Left cardiac atrium (tissue), 4 donors: ENCODE measurements at places on chromosomes 7 and 10.

DNA sequence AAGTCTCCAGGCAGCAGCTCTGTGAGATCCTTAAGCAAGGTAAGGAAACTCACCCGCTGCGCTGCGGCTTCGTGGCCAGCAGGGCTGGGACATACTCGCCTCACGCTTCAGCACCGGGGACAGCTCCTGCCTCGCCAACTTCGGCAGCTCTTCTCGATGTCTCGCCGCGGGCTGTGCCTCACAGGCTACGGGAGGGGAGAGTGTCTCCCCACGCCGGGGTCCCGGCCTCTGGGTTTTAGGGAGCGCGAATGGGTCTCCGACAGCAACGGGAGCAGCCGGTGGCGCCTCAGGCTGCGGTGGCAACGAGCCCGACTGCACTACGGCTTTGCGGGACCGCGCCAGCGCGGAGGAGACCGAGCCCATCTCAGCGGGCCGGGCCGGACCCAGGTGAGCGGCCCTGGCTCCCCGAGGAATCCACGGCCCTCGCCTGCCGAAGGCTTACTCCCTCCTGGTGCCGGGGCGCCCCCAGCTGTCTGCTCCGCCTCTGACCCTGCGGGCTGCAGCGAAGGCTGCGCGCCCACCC is 62.4 kb downstream of the LSM5 start:
- DNase-seq, result peak; percentile 83

GRCh38 chr7:50661345-50662040 is 96.3 kb upstream of the DDC start:
- DNase-seq, result no peak

DNA sequence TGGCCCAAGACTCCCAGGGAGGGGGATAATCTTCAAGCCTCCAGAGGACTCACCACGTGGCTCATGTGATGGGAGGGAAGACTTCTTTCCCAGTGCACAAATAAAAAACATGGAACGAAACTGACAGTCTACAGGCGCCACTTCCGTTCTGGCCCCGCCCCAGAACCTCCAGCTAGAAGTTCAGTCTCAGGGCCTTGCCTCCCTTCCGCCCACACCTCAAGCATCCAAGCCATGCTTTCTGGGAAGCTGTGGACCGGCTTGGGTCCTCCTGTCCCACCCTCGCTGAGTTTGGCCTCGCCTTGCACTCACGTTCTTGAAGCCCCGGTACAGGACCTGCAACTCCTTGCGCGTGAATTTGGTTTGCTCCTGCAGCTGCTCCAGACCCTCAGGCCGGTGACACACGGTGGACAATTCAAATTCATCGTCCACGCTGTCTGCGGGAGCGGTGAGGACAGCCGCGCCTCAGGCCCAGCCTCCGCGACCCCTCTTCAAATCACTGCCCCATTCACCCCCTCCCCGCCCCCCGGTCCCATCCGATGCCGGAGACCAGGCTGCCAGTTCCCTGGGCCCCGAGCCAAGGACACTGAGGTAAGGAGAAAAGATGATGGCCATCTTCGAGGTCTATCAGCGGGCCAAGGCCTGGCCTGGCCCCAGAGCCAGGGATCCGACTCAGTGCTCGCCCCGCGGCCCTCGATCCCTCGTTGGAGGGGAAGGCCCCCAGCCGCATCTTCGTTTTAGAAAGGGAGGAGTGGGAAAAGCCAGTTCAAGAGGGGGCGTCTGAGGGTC is 10.7 kb upstream of the OGA start:
- DNase-seq, result peak; percentile 52

DNA sequence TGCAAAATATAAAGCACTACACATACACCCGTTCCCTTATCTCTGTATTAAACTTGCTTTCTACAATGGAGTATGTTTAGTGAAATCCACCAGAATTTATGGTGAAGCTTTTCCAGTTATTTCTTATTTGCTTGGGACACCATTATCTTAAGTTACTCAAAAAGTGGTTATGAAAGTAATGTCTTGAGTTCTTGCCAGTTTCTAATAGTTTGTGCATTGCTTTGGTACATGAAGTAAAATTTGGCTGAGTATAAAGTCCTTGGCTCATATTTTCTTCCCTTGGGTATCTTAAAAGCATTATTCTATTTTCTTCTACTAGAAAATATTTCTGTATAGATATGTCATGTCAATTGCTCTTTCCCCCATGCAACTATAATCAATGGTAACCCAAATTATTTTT is 85.2 kb downstream of the POLR1F start:
- DNase-seq, result no peak

DNA sequence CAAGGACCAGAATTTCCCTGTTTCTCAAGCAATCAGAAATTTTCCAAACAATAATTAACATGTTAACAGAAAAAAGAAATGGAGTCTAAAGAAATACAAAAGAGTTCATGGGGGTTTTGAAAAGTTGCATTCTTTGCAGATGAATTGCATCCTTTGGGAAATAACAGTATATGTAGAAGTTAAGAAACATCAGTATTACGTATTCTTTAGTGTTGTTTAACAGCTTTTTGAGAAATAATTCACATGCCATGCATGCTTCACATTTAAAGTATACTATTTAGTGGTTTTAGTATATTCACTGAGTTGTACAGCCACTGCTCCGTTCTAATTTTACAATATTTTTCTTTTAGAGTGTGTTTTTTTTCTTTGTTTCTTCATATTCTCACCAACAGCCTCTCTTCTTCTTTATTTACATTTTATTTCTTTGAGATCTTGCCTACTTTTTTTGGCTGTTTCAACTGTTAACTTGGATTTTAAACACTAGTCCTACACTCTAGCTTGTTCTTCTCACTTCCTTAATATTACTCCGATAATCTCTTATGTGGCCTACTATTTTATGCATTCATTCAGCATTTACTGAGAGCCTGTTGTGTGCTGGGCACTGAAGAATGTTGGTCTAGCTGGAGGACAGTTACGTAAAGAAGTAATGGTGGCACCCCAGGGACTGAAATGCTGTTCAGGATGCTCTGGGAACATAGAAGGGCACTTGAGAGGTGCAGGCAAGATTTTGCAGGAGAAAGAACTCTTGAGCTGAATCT is 330.1 kb downstream of the EXOC4 start:
- DNase-seq, result no peak

DNA sequence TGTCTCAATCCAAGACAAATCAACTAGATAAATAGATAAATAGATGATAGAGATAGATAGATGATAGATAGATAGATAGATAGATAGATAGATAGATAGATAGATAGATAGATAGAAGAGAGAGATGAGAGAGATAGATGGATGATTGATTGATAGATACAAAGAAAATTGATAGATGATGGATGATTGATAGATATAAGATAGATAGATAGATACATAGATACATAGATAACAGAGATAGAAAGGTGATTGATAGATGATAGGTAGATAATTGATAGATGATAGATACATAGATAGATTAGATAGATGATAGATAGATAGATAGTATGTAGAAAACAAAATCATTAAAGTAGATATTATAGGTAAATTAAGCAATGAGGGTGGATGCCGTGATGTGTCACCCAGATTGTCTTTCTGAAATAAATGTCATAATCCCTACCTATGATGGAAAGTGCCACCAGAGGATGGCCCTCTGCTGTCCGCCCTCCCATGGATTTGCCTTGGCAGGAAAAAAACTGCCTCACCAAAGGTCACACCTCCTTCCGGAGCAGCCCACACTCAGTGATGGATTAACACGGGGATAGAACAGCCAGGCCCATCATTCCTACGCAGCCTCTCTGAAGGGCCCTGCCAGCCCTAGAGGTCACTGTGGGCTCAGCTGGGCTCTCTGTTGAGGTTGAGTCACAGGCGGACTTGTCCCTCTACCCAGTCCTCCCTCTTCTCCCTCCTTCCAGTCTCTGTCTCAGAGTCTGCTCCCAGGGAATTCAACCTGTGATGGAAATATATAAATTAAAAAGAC is 50.8 kb downstream of the KCNH2 start:
- DNase-seq, result no peak

DNA sequence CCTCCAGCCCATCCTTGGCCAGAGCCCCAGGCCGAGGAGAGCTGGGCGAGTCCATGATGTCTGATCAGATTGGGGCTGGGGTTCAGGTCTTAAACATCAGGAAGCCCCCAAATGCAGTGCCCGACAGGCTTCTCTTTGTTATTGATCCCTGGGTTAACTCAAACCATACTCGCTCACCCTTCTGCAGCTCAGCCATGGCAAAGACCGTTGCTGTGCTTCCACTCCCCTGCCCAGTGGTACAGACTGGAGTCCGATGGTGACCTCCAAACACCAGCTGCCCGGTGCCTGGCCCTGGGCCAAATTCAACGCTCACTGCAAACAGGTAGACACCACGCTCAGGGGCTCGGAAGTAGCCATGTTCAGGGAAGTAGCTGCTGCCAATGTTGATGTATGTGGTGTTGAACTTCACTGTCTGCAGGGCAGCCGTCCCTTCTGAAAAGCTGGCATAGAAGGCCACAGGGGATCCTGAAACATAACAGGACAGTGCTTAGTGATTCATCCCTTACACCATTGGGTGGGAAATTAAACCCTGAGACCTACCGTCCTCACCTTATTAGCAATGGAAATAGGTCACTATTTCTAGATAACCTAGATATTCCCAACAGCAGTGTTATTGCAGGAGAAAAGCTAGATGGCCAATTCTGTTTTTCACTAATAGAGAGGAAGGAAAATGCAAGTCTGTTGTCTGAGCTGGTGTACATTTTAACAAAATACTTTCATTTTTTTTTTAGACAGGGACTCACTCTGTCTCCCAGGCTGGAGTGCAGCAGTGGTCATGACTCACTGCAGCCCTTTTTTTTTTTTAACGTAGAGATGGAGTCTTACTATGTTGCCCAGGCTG is 20.5 kb downstream of the MMRN2 start:
- DNase-seq, result no peak

GRCh38 chr7:18140943-18141342 is 113.3 kb upstream of the PRPS1L1 start:
- DNase-seq, result no peak

- no peak for DNase-seq
Observed at GRCh38 chr7:155262031-155262430, 35.6 kb upstream of the INSIG1 start.

DNA sequence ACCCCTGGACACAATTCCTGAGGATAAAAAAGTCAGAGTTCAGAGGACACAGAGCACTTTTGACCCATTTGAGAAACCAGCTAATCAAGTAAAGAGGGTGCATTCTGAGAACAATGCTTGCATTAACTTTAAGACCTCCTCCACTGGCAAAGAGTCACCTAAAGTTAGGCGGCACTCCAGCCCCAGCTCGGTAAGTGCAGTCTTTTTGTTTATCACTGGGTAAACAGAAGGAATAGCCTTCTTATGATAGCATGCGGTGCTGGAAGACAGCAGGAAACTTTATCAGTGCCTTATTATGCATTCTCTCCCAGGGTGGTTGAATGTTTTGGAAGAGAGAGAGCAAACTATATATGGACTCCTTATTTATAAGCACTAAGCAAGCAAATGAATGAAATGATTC is 130.5 kb downstream of the CDK14 start:
- no peak for DNase-seq

DNA sequence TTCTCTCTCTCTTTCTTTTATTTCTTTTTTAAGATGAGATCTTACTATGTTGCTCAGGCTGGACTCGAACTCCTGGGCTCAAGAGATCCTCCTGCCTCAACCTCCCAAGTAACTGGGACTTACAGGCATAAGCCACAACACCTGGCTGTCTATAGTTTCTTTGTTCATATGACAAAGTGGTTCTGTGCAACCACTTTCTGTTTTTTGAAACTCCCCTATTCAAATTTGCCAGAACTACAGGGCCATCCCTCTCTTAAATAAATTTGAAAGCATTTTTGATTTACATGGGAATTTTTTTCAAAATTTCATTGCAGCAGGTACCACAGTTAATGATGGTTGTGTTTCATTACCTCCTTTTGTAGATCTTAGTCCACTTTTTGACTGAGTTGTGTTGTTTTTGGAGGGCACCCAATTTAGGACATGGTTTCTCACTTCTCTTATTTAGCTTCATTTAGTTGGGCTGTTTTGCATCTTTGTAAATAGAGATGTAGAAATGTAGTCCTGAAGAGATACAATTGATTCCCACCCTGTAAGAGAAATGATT is 119.2 kb downstream of the LRRC4 start:
- DNase-seq, result no peak

DNA sequence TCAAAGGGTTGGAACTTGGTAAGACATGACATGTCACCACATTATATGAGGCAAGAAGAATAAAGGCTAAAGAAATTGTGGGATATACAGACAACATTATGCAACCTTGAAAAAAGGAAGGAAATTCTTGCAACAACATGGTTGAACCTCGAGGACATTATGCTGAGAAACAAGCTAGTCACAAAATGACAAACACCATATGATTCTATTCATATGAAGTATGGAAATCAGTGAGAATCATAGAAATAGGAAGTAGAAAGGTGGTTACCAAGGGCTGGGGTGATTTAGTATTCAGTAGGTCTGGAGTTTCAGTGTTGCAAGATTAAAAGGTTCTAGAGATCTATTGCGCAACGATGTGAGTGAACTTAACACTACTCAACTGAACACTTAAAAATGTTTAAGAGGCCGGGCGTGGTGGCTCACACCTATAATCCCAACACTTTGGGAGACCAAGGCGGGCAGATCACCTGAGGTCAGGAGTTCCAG is 126.9 kb upstream of the TBX20 start:
- no peak for DNase-seq

DNA sequence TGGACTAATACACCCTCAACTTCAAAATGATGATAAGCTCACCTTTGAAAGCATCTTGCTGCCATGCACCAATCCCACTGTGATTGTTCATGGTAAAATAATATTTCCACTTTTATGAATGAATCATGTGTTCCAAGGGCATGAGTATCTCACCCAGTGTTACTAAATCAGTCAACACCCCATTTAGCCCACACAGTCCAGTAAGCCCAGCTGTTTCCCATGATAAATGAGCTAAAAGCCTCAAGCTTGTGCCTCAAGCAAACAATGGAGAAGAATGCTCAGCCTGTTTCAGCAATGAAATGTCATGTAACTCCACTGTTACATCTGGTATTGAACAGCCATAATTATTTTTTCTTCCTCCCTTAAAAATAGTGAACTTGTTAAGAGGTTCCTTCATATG is 442.5 kb downstream of the XPNPEP1 start:
- no peak for DNase-seq

DNA sequence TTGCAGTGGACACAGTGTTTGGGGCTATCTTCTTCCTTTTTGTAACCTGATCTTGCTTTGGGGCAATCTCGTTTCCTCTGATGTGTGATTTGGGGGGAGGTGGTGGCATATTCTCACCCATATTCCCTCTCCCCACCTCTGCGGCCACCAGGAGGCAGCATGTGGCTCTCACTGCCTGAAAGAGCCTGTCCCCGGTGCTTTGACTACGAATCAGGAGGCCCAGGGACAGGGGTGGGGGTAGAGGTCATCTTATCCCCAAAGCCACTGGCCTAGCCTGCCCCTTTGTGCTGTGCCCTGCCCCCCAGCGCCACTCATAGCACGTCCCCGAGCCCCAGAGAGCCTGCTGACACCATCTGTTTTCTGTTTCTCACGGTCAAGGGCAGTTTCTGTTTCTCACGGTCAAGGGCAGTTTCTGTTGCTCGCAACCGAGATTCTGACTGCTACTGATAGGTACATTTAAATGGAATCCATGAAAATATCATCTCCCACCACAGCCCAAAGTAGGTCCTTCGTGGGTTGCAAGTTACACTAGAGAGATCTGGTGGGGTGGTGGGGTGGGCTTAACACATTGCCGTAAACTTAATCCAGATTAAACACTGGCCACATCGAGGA is 28.2 kb downstream of the PHYH start:
- peak; percentile 50 for DNase-seq
